ENCODE measurements at places on chromosomes 3 and 15.

GRCh38 chr3:50189274-50189673 lies 2.1 kb upstream of the GNAT1 start:
- H3K4me3 ChIP-seq, result no peak overlapping the region
- no peak overlapping the region for H3K27ac ChIP-seq
- peaks cover 3% of the 10 kb centered on the region for H3K4me1 ChIP-seq
- no peaks in the 10 kb centered on the region for H3K27me3 ChIP-seq
- no peaks in the 10 kb centered on the region for H3K36me3 ChIP-seq

GRCh38 chr15:27723821-27724220 lies 375.3 kb downstream of the OCA2 start:
- no peak for DNase-seq
- no peaks in the 10 kb centered on the region for H3K27me3 ChIP-seq
- H3K4me3 ChIP-seq, result no peak overlapping the region
- H3K27ac ChIP-seq, result no peak overlapping the region
- H3K36me3 ChIP-seq, result no peaks in the 10 kb centered on the region

DNA sequence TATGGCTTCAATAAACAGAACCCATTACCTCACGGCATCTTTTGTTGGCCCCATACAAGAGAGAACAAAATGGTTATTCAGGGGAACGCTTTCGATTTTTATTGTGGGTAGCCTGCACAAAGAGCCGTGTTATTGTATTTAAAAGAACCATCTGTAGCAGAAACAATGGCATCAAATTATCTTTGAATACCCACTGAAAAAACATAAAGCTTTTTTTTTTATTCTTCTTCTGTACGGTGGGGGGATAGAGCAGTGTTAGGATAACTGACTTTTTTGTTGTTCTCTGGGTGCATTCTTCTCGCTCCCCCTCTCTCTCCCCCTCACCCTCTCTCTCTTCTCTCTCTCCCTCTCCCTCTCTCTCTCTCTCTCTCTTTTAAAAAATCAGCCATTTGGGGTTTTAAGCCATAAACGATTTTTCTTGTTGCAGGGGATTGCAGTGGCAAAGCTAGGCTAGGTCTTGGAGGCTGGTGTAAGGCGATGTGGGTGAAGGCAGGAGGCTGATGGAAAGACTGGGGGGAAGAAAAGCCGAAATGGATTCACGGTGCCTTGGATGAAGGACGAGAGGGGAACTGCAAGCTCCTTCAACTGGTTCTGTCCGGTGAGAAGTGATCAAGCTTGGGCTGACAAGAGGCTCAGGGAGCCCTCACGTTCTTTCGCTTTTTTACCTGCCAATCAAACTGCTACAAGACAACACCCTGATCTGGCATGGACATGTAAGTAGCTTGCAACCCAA lies 12.4 kb upstream of the SOX2 start:
- DNase-seq, result no peak
- no peak overlapping the region for H3K4me3 ChIP-seq
- H3K27ac ChIP-seq, result no peak overlapping the region
- H3K36me3 ChIP-seq, result peaks cover 4% of the 10 kb centered on the region

DNA sequence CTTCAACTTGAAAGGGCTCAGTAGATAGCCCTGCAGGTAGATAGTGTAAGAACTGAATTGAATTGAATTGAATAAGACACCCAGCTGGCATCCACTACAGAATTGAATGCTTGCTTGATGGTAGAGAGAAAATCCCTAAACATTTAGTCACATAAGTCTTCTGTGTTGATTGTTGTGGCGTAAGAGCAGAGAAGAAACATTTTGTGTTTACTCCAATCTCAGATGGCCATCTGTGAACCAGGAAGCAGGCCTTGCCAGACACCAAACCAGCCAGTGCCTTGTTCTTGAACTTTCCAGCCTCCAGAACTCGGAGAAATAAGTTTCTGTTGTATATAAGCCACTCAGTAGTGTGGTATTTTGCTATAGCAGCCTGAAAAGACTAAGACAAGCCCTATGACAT lies 43.6 kb downstream of the SST start:
- peaks cover 38% of the 10 kb centered on the region for H3K27me3 ChIP-seq
- DNase-seq, result no peak
- H3K36me3 ChIP-seq, result no peaks in the 10 kb centered on the region
- peaks cover 3% of the 10 kb centered on the region for H3K4me1 ChIP-seq
- no peak overlapping the region for H3K27ac ChIP-seq
- no peak overlapping the region for H3K4me3 ChIP-seq

GRCh38 chr3:81799403-81799802 lies 38.0 kb upstream of the GBE1 start:
- no peak overlapping the region for H3K4me3 ChIP-seq
- DNase-seq, result no peak
- no peaks in the 10 kb centered on the region for H3K27me3 ChIP-seq
- H3K36me3 ChIP-seq, result peaks cover 2% of the 10 kb centered on the region
- H3K27ac ChIP-seq, result no peak overlapping the region

DNA sequence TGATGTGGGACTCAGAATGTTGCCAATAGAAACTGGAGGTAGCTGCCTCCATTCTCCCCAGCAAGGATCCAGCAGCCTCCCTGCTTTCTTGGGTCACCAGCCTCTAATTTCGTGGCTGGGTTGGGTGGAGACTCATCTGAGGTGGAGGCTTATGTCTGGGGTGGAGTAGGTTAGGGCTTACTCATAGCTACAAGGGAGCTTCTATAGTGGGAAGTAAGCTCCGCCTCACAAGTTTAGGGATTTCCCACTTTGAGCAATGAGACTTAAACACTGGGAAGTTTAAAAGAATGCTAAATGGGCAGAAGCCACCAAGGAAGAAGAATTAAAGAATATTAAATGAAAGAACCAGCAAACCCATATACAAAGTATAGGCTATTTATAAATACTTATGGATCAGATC lies 63.8 kb downstream of the GJD2 start:
- peaks cover 5% of the 10 kb centered on the region for H3K4me1 ChIP-seq
- no peak overlapping the region for H3K4me3 ChIP-seq
- DNase-seq, result no peak

GRCh38 chr3:36542186-36542585 lies 161.9 kb downstream of the STAC start:
- H3K27ac ChIP-seq, result no peak overlapping the region
- no peak for DNase-seq
- no peaks in the 10 kb centered on the region for H3K4me1 ChIP-seq
- no peaks in the 10 kb centered on the region for H3K36me3 ChIP-seq

DNA sequence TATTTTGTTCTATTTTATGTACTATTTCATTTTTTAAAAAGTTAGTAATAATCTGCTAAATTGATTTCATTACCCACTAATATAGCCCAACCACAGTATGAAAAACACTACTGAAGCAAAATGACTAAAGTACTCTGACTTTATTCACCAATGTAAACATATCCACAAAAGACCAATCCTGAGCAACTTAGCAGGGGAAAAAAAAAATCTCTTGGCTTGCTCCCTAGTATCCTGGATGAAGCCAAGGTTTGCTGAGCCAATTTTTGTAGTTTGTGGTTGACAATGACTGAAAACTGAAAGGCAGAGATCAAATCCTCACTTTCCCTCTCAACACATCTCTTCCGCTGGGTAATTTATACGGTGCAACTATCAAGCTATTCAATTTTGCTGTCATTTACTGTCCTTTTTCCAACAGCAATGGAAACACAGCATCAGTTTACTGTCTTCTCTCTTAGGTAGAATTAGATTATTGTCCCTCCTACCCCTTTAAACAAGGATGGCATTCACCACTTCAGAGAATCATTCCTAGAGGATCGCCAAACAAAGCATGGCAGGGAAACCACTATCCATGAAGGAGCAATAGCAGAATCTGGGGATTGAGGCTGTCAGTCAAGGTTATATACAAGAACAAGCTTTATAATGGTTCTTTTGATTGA lies 149.7 kb downstream of the THRB start:
- no peak for DNase-seq
- no peaks in the 10 kb centered on the region for H3K4me1 ChIP-seq
- H3K27ac ChIP-seq, result no peak overlapping the region
- H3K27me3 ChIP-seq, result peaks cover 5% of the 10 kb centered on the region

DNA sequence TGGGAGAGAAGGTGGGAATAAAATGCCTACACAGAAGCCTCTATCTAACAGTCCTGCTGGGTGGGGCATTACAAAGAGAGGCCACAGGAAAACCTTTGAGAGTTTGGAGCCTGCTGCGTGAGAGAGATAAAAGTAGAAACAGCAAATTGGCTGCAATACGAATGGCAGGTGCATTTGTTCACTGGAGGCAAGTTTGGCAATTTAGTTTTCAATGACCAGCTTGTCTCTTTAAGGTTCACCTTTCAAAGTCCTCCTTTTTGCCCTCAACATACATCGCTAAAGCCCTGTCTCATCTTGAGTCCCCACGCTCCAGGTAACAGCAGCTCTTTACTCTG lies 405.7 kb downstream of the LSAMP start:
- H3K4me1 ChIP-seq, result no peaks in the 10 kb centered on the region
- no peak for DNase-seq
- H3K27me3 ChIP-seq, result no peaks in the 10 kb centered on the region
- H3K36me3 ChIP-seq, result no peaks in the 10 kb centered on the region

GRCh38 chr3:66158933-66159683 lies 61.7 kb upstream of the SLC25A26 start:
- no peaks in the 10 kb centered on the region for H3K4me1 ChIP-seq
- H3K36me3 ChIP-seq, result no peaks in the 10 kb centered on the region
- DNase-seq, result no peak
- H3K4me3 ChIP-seq, result no peak overlapping the region

- no peaks in the 10 kb centered on the region for H3K27me3 ChIP-seq
- peaks cover 42% of the 10 kb centered on the region for H3K4me1 ChIP-seq
- no peak for DNase-seq
- no peak overlapping the region for H3K4me3 ChIP-seq
- peaks cover 4% of the 10 kb centered on the region for H3K36me3 ChIP-seq
Observed at GRCh38 chr15:59801649-59802048, 112.5 kb upstream of the BNIP2 start.

GRCh38 chr3:63961891-63962290 lies 49.7 kb upstream of the SCAANT1 start:
- H3K4me3 ChIP-seq, result no peak overlapping the region
- H3K27ac ChIP-seq, result peak overlapping the region; percentile 43
- H3K36me3 ChIP-seq, result peaks cover 2% of the 10 kb centered on the region

- H3K4me3 ChIP-seq, result no peak overlapping the region
- no peaks in the 10 kb centered on the region for H3K27me3 ChIP-seq
- H3K27ac ChIP-seq, result no peak overlapping the region
- DNase-seq, result no peak
- H3K4me1 ChIP-seq, result no peaks in the 10 kb centered on the region
- no peaks in the 10 kb centered on the region for H3K36me3 ChIP-seq
Observed at GRCh38 chr3:24320601-24321000, 174.0 kb downstream of the THRB start.

- peaks cover 3% of the 10 kb centered on the region for H3K36me3 ChIP-seq
- H3K27ac ChIP-seq, result no peak overlapping the region
- H3K4me1 ChIP-seq, result peaks cover 5% of the 10 kb centered on the region
- no peaks in the 10 kb centered on the region for H3K27me3 ChIP-seq
Observed at GRCh38 chr3:141783632-141784031, 20.4 kb downstream of the GRK7 start.

- H3K4me3 ChIP-seq, result no peak overlapping the region
- H3K27me3 ChIP-seq, result peaks cover 38% of the 10 kb centered on the region
- H3K36me3 ChIP-seq, result no peaks in the 10 kb centered on the region
- peaks cover 8% of the 10 kb centered on the region for H3K4me1 ChIP-seq
- no peak for DNase-seq
- H3K27ac ChIP-seq, result no peak overlapping the region
Observed at GRCh38 chr3:13262493-13263211, 157.5 kb downstream of the NUP210 start.

- H3K4me1 ChIP-seq, result no peaks in the 10 kb centered on the region
- H3K4me3 ChIP-seq, result no peak overlapping the region
- no peak for DNase-seq
- H3K27ac ChIP-seq, result no peak overlapping the region
- H3K36me3 ChIP-seq, result peaks cover 3% of the 10 kb centered on the region
Observed at GRCh38 chr3:17798000-17798399, 55.6 kb upstream of the TBC1D5 start.

GRCh38 chr3:112619295-112619694 lies 21.6 kb downstream of the CCDC80 start:
- peaks cover 2% of the 10 kb centered on the region for H3K4me1 ChIP-seq
- DNase-seq, result no peak
- H3K27me3 ChIP-seq, result peaks cover 26% of the 10 kb centered on the region

DNA sequence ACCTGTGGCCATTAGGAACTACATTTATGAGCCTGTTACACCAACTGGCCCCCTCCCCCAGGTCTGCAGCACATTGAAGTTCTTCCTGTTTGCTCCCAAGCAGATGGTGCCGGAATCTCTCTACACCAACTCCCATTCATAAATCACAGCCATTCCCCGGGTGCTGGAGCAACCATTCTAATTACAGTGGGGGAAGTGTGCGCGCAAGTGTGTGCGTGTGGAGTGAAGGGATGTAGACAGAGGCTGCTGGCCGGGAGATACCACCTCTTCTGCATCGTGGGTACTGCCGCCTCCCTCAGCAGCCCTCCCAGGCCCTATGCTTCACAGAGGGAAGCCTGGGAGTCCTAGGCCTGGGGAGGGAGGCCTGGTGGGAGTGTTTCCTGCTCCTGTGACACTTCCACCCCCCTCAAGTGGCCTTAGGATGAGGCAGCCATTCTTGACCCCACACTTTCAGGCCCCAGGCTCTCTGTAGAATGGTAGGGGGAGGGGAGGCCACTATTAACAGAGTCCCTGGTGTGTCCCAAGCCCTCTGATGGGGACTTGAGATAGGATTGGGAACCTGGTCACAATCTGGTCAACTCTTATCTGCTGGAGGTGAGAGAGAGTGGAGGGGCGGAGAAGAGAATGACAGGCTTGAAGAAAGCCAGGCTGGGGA lies 69.1 kb downstream of the MAGEF1 start:
- no peak overlapping the region for H3K4me3 ChIP-seq
- H3K27ac ChIP-seq, result no peak overlapping the region
- no peak for DNase-seq
- H3K27me3 ChIP-seq, result no peaks in the 10 kb centered on the region

DNA sequence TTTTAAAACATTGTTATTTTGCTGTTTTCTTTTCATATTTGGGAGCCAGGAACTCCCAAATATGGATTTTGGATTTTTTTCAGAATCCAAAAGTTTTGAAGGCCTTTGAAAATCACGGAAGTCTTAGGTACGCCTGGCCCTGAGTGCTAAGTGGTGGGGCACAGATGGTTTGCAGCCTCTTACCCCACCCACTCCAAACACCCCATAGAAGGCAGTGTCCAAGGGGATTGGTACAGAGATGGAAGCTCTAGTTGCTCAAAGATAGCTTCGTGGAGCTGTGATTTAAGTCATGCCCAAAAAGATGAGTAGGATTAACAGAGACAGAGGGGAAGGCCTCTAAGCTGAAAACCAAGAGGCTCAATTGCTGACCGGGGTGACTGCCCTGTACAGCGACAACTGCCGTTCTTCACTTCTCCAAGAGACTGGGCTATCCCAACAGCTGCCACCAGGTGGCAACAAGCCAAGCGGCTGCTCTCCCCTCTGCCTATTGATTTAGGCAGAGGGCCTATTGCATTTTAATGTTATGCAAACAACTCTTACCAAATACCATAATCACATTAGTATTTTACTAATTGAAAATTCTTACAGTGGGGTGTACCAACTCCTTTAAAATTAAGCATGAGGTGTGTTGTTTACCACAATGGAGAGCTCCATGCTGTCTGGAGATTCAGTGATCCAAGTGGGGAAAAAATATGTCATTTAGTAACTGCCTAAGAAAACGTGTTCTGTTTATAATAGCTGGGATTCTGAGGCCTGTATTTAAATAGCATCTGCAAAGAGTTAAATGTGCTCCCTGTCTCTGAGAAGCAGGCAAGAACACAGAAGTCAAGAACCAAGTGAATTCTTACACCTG lies 64.0 kb upstream of the C15orf61 start:
- no peak overlapping the region for H3K4me3 ChIP-seq
- peak; percentile 63 for DNase-seq
- H3K27me3 ChIP-seq, result peaks cover 13% of the 10 kb centered on the region
- H3K4me1 ChIP-seq, result no peaks in the 10 kb centered on the region

Data from T-helper 17 cell (primary cell).